ENCODE measurements at places on chromosomes 3 and 15.

GRCh38 chr15:93170329-93170728 is 81.3 kb upstream of the RGMA start:
- DNase-seq, result no peak

- no peak for DNase-seq
These were observed 105.7 kb downstream of the PPP2R3A start for GRCh38 chr3:136070953-136071949.

GRCh38 chr3:50533316-50533715 is 29.9 kb upstream of the CACNA2D2 start:
- DNase-seq, result no peak

GRCh38 chr15:82874961-82875360 is 65.5 kb downstream of the WHAMM start:
- no peak for DNase-seq

DNA sequence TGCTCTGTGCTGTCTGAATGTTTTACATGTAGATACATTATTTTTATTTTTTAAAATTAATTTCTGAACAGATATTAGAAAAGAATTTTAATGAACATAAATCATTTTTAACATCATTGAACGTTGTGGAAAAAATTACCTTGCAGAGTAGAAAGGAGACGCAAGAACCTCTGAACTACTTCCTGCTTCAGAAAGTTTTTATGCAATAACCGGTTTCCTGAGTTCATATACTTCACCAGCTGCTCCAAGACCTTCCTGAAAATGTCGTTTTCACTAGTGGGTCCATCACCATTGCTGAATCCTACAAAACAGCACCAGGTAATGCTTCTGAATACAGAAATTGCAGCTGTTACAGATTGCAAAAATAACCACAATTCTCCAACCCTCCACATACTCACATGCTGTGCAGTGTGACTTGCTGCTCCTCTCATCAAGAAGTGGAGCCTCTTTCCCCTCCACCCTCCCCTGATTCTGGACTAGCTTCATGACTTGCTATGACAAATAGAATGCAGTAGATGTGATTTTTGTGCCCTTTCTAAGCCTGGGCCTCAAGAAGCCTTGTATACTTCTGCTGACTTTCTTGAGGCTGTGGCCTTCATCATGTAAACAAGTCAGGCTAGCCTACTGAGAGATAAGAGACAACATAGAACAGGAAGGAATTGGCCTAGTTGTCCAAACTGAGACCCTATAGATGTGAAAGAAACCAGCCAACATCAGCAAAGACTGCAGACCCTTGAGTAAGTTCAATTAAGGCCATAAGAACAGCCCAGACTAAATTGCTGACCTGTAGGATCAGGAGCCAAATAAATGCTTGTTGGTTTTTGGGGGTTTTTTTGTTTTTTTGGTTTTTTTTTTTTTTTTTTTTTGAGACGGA is 80.4 kb downstream of the TRANK1 start:
- DNase-seq, result no peak

DNA sequence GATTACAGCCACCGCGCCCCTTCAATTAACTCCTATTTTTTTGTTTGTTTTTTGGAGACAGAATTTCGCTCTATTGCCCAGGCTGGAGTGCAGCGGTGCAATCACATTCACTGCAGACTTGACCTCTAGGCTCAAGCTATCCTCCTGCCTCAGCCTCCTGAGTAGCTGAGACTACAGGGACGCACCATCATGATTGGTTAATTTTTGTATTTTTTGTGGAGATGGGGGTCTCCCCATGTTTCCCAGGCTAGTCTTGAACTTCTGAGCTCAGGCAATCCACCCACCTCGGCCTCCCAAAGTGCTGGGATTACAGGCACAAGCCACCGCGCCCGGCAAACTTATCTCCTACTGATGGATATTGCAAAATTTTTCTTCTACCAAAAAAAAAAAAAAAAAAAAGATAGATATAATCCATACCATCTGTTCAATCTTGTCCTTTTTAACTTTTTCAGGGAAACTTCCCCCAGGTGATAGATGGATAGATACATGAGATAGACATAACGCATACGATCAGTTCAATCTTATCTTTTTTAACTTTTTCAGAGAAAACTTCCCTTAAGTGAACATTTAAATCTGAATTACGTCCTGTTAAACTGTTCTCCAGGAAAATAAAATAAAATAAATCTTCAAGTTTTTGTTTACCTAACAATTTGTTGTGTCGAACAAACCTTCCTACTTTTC is 693 bp upstream of the RPSA start:
- no peak for DNase-seq
